Naive thymus-derived CD8-positive, alpha-beta T cell (primary cell): ENCODE measurements at places on chromosomes 16 and 17.

GRCh38 chr16:86220561-86220960 is 289.8 kb upstream of the FOXF1 start:
- DNase-seq, result no peak

DNA sequence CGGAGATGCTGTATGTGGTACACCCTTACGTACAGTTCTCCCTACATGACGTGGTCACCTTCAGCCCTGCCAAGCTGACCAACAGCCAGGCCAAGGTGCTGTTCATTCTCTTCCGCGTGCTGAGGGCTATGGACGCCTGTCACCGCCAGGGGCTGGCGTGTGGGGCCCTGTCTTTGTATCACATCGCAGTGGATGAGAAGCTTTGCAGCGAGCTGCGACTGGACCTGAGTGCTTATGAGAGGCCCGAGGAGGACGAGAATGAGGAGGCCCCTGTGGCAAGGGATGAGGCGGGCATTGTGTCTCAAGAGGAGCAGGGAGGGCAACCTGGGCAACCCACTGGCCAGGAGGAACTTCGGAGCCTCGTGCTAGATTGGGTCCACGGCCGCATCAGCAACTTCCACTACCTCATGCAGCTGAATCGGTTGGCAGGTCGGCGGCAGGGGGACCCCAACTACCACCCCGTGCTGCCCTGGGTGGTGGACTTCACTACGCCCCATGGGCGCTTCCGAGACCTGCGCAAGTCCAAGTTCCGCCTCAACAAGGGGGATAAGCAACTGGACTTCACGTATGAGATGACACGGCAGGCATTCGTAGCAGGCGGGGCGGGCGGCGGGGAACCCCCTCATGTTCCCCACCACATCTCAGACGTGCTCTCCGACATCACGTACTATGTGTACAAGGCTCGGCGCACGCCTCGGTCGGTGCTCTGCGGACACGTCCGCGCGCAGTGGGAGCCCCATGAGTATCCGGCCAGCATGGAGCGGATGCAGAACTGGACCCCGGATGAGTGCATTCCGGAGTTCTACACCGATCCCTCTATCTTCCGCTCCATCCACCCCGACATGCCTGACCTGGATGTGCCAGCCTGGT is 1.4 kb downstream of the WDR81 start:
- no peak for DNase-seq

GRCh38 chr16:88691129-88691813 is 5.0 kb upstream of the SNAI3 start:
- no peak for DNase-seq

- no peak for DNase-seq
These were observed 418.2 kb downstream of the HAPSTR1 start for GRCh38 chr16:9509663-9510062.

DNA sequence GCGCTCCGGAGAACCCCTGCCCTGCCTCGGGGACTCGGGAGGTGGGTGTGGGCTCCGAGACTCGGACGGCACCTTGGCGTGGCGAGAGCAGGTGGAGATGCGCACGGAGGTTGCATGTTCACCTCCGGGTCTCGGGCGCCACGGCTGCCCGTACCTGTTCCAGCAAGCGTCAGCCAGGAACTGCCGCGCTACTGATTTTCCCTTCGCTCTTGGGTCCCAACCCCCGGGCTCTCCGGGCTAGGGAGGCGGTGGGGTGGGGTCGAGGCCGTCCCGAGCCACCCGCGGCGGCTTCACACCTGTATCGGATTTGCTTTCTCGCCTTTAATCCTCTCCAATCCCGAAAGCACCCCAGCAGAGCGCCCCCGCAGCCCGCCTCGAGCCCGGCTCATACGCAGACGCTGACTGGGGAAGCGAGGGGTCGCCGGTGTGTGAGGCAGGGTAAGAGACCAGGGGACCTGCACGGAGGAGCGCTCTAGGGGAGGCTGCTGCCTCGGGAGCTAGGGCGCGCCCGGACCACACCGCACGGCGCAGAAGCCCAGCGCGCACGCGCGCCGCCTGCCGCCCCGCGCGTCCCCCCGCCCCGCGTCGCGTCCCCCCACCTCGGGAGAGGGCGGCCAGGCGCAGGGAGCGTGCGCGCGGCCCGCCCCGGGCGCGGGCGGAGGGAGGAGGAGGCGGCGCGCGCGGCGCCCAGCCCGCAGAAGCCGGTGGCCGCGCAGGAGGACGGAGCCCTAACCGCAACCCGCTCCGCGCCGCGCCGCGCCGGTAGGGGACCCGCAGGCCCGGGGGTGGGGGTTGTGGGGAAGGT is at the start of gene DUSP14:
TSS of gene DUSP14 (plus strand) at position 695 of the 805 bp plus-strand sequence. CDS start 22,382 bp downstream, outside the sequence.
- peak; percentile 88 for DNase-seq

GRCh38 chr17:37089956-37090355 is 141.2 kb downstream of the AATF start:
- no peak for DNase-seq

GRCh38 chr17:49859991-49860953 is 12.4 kb upstream of the TAC4 start:
- DNase-seq, result no peak

- DNase-seq, result no peak
These were observed 16.9 kb downstream of the NSMCE1 start for GRCh38 chr16:27251541-27252205.

- DNase-seq, result no peak
These were observed 175.2 kb downstream of the CCDC182 start for GRCh38 chr17:57569853-57570252.
